ENCODE measurements at places on chromosomes 3 and 15. TPM values are rescaled to one million over a fixed set of nuclear protein-coding genes. Genes with fewer than 3 reads are reported as not detected.

ANKDD1A gene
- total RNA-seq, result 31.4 TPM

TNFSF10 gene
- total RNA-seq, result 44.1 TPM

GREM1 gene
- 26.0 TPM for total RNA-seq

CD86 gene
- total RNA-seq, result 3.0 TPM

RYR3 gene
- 10.6 TPM for total RNA-seq

PIGZ gene
- total RNA-seq, result 16.3 TPM

ARHGAP31 gene
- 25.4 TPM for total RNA-seq

GPR149 gene
- not detected for total RNA-seq

TMEM40 gene
- total RNA-seq, result 63.3 TPM

CCDC9B gene
- 56.5 TPM for total RNA-seq

RLBP1 gene
- not detected for total RNA-seq

TIGIT gene
- total RNA-seq, result 0.78 TPM

LRIG1 gene
- 15.8 TPM for total RNA-seq

RBPMS2 gene
- total RNA-seq, result 16.9 TPM

GJD2 gene
- total RNA-seq, result not detected

All from ureter (tissue), 1 donor.